A549 treated with DMSO at 1 μM for 4 hours (cell line): ENCODE measurements at places on chromosomes 13 and 19. TPM values are rescaled to one million over a fixed set of nuclear protein-coding genes. Genes with fewer than 3 reads are reported as not detected.

The ZFR2 gene
- total RNA-seq: 0.16 to 0.31 TPM (median 0.30 TPM) in 3 of 5 replicates, not detected in the others

The ZNF177 gene
- total RNA-seq: 0.38 to 0.53 TPM (median 0.43 TPM) in 5 replicates

The AMER2 gene
- not detected in 5 replicates for total RNA-seq

The KLK4 gene
- 0.07 to 0.17 TPM (median 0.09 TPM) in 3 of 5 replicates, not detected in the others for total RNA-seq

The RNF225 gene
- 0.13 to 0.22 TPM in 2 of 5 replicates, not detected in the others for total RNA-seq

The ERICH4 gene
- not detected in 5 replicates for total RNA-seq

The CCNA1 gene
- total RNA-seq: 0.26 to 0.56 TPM (median 0.49 TPM) in 5 replicates
